ENCODE measurements at places on chromosomes 3 and 15.
A peak's percentile ranks its signal among the peaks of the same experiment; 100 is the strongest.

- DNase-seq = no peak
These were observed 12.4 kb downstream of the GNB4 start for GRCh38 chr3:179438841-179439240.

- DNase-seq = no peak
These were observed 19.5 kb upstream of the BCL2L10 start for GRCh38 chr15:52132066-52132465.

DNA sequence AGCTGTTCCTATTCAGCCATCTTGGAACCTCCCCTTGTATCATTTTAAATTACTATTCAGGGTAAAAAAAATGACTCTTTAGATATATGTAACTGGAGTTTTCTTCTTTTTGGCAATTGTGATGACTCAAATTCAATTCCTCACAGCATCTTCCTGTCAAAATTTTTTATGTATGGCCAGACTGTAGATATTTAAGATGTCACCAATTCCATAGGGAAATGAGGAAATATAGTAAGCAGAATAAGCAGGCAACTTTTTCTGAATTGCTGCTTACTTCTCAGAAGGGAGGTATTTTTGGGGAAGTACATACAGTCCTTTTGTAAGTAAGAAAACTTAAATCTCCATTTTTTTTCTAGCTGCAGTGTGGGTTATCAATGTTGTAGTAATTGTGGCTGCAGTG is 28.8 kb downstream of the EAF2 start:
- DNase-seq = no peak

- peak; percentile 61 for DNase-seq
These were observed 31.5 kb upstream of the AP4E1 start for GRCh38 chr15:50876989-50877360.

GRCh38 chr3:119395923-119396358 is 67.5 kb downstream of the TMEM39A start:
- peak; percentile 31 for DNase-seq

- DNase-seq = no peak
These were observed 33.2 kb downstream of the SCAPER start for GRCh38 chr15:76871930-76872329.

DNA sequence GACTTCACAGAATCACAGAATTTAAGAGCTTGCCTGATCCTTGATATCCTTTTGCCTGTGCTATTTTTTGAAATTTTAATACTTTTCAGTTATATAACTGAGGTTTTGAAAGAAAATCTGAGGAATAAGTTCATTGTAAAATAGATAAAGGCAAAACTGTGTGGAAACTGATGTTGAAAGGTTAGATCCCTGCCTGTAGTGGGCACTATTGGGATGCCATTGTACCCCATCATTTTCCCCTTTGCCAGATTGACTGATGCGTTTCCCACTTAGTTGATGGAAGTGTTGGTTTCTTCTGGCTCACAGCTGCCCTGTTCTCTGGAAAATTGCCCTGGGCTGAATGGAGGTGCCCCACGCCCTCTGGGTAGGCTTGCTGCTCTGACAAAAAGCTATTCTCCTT is 387.9 kb downstream of the RBMS3 start:
- DNase-seq = no peak

GRCh38 chr3:57078635-57079473 is 18.4 kb downstream of the SPATA12 start:
- DNase-seq = peak; percentile 70

- peak; percentile 36 for DNase-seq
These were observed 200.2 kb upstream of the GOLGA6L4 start for GRCh38 chr15:84035399-84035766.

Measured in GM10248 (cell line).